ENCODE measurements at places on chromosomes 6 and 20.

DNA sequence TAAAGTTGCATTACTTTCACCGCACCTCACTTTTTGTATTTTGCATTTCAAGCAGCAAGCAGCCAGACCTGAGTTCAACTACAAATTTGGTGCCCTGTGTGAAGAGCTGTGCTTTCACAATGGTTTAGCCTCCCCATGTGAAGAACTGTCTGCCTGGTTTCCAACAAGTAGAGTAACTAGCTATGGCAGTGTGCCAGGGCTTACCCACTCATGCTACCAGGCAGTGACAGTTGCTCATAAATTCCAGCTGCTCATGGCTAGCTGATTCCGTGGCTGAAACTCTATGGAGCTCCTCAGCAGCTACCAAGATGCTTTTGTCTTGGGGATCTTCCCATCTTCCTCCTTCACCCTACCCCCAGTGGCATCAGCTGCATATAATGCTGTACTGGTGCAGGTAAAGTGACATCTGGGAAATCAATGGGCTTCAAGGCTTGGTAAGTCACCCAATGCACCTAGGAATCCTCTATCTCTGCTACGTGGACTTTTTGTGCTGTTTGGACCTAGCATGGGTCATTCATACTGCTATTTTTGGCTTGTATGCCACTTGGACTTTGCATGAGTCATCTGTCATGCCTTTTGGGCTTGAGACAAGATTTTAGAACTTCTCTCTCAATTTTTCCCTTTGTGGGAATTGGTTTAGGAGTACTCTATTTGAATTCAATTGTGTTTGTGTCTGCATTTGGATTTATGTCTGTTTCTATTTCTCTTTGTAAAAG, 176.5 kb upstream of the GJE1 start:
- no peak for DNase-seq

DNA sequence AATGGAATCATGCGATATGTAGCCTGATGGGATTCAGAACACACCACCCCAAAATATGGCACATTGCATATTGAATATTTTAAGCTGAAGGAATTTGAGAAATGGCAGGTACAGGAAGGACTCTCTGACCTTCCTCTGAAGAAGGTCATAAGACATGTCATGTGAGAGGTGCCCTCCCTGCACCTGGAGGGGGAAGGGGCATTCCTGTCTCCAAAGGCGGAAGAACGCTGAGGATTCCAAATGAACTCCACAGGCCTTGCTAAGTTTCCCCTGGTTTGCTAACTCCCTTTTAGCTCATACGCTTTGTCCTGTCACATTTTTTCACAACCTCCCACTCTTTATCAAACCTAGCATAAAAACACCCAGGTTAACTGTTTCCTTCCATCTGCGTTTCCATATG, 347.8 kb downstream of the CDKAL1 start:
- no peak for DNase-seq

DNA sequence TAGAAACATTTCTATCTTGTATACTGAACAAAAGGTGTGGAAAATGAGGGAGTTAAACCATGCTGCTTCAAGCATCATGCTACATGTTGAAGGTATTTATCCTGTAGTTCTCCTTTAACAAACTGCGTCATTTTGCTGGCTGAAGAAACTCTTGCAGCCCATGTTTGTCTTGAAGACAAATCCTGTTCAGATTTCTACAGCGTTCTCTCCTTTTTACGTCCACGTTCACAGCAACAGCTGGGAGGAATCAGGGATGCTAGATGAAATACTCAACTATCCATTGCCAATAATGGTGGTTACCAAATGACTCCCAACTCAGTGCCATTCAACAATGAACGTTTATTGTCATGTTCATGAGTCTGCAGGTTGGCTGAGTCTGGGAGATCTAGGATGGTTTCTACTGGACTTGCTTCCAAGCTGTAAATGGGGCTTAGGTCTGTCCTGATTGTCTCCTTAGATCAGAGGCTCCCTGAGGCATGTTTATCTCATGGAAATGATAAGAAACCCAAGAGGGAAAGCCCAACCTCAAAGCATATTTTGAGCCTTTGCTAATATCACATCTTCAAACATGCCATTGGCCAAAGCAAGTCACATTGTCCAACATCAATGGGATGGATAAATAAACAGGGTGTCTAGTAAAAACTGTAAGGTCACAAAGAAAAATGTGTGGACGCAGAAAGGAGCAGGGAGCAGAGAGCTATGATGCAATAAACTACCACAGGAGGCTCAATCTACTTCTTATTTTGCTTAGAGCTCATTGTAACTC, 2.7 kb upstream of the PLCB1 start:
- DNase-seq: no peak

- DNase-seq: no peak
Observed at GRCh38 chr6:167711768-167712730, 114.7 kb upstream of the AFDN start.

- DNase-seq: no peak
Observed at GRCh38 chr6:152669895-152670294, 27.8 kb upstream of the MYCT1 start.

GRCh38 chr20:35054814-35055213, 37.8 kb downstream of the TRPC4AP start:
- DNase-seq: no peak

DNA sequence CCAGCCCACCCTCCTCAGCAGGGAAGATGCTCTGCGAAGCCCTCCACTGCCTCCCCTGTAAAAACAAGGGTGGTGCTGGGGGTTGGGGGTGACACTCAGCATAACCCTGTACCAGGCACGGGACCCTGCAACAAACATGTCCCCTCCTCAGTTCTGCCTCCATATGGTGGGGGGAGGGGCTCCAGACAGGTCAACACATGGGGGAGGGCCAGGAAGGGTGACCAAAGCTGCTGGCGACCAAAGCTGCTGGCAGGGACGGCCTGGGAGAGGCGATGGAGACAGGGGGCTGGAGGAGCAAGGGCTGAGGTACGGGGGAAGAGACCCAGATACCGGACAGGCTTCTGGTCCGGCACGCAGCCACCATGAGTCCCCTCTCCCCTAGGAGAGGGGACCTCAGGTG, 123.2 kb downstream of the TAF4 start:
- no peak for DNase-seq

DNA sequence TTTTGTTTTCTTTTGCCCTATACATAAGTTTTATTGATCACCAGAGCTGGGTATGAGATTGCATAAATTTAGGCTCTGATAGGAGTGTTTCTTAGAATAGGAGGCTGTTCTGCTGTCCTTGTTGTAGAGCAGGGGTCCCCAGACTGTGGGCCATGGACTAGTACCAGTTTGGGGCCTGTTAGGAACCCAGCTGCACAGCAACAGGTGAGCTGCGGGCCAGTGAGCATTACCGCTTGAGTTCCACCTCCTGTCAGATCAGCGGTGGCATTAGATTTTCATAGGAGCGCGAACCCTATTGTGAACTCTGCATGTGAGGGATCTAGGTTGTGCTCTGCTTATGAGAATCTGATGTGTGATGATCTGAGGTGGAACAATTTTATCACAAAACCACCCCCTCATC, 26.2 kb downstream of the PHF3 start:
- no peak for DNase-seq

DNA sequence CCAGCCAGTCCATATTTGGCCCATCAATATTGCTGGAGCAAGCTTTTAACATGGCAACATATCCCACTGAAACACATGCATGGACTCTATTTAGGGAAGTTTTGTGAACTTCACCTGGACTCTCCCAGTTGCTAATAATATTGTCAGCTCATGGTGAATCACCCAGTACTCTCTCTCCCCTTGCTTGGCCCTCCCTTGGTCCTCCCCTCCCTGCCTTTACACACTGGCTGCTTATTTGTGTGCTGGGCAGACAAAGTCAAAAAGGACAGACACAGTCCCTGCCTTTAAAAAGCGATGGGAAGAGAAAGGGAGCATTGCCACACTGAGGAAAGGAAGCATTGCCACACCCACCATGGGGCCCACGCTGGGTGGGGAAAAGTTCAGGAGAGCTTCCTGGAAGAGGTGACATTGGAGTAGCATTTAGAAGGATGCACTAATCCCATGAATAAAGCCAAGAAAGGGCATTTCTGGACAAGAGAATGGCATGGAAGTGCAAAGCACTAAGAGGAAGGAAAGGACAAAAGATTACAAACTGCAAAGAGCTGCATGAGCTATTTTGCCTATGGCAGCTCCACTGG, 143.4 kb upstream of the EXOC2 start:
- no peak for DNase-seq

- no peak for DNase-seq
Observed at GRCh38 chr20:3229798-3230197, 9.2 kb downstream of the SLC4A11 start.

DNA sequence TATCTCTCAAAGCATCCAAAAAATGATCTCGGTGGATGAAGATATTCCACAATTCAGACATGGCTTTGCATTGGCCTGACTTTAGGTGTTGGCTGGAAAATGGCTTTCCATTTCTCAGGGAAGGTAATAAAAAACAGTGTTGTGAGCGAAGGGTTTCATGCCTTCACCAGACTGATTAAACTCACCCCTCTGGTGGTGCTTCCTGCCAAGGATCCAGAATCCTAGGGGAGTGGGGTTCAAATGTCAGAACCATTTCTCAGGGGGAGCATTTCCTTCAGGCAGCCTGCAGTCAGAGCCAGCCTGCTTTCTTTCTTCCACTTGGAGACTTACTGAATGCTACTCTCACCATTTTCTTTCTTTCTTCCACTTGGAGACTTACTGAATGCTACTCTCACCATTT, 45.7 kb upstream of the SMIM28 start:
- DNase-seq: no peak

- DNase-seq: no peak
Observed at GRCh38 chr6:137953761-137954160, 86.7 kb downstream of the TNFAIP3 start.

DNA sequence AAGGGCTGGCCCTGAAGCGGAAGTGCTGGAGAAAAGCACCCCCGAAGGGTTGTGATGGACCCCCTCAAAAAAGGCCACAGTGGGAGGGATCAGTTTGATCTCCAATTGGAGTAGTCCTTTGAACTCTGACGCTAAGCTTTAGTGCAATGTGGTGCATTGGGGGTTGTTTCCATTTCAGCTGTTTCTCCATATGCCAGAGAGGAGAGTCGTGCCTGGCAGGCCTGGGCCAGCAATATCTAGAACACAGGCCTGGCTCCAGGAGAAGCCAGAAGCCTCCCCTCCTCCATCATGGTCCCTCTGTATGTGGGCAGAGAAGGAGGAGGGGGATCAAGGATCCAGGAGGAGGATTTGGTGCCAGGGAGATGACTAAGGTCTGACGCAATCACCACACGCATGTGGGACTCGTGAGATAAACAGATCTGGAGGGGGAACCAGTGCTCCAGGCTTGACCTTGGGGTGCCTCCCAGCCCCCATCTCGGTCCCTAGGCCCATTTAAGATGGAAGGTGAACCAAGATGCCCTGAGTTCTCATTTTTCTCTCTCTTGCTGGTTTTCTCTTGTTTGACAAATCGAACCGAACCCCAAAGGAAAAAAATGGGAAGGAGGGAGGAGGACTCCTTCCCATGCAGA, 517.4 kb upstream of the JARID2 start:
- no peak for DNase-seq

GRCh38 chr6:87436435-87436834, 28.7 kb downstream of the CFAP206 start:
- DNase-seq: peak; percentile 14

- peak; percentile 51 for DNase-seq
Observed at GRCh38 chr6:137903933-137904821, 37.1 kb downstream of the TNFAIP3 start.

GRCh38 chr6:30800871-30801270, 56.5 kb upstream of the IER3 start:
- no peak for DNase-seq

- no peak for DNase-seq
Observed at GRCh38 chr20:3378138-3378537, 29.3 kb downstream of the DNAAF9 start.

GRCh38 chr6:6926856-6927255, 180.9 kb upstream of the RREB1 start:
- DNase-seq: no peak

GRCh38 chr6:128397996-128398395, 122.4 kb downstream of the PTPRK start:
- no peak for DNase-seq

DNA sequence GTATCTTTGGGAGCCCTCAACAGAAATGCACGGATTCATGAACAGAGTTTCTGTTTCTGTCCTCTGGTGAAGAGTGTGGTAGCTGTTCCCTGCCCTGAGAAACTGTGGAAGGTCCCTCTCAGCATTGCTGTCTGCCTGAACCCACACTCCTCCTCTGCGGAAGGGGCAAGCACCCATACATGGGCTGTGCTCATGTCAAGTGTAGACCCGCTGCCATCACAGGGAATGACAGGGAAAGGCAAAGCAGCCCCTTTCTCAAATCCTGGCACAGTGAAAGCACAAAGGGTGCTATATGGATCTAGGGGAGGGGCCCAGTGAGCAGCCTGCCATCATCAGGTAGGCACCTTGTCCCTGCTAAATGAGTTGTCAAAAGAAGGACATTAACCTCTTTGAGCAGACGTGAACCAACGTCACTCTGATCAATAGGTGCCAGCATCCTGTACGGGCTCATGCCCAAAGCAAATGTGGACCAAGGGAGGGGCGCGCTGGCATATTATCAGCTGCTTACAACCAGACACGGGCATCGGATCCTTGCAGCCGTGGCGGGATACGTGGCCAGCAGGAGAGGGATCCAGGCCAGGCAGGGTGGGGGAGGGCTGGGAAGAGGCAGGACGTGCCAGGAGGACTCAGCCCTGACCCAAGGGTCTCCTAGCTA, 231.2 kb upstream of the PMEPA1 start:
- no peak for DNase-seq

DNA sequence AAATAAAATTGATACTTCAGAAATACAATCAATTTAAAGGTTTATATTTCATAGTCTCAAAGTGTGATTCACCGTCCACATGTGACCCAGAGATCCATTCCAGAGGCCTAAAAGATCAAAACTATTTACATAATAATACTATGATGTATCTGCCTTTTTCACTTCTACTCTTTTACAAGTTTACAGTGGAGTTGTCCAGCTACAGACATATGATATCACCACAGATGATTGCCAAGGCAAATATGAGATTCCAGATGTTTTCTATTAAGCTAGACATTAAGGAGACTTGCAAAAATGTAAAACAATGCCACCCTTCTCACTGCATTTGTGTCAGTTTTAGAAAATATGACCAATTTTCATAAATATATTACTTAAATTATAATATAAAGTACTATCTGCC, 443.7 kb downstream of the GJA1 start:
- DNase-seq: no peak

DNA sequence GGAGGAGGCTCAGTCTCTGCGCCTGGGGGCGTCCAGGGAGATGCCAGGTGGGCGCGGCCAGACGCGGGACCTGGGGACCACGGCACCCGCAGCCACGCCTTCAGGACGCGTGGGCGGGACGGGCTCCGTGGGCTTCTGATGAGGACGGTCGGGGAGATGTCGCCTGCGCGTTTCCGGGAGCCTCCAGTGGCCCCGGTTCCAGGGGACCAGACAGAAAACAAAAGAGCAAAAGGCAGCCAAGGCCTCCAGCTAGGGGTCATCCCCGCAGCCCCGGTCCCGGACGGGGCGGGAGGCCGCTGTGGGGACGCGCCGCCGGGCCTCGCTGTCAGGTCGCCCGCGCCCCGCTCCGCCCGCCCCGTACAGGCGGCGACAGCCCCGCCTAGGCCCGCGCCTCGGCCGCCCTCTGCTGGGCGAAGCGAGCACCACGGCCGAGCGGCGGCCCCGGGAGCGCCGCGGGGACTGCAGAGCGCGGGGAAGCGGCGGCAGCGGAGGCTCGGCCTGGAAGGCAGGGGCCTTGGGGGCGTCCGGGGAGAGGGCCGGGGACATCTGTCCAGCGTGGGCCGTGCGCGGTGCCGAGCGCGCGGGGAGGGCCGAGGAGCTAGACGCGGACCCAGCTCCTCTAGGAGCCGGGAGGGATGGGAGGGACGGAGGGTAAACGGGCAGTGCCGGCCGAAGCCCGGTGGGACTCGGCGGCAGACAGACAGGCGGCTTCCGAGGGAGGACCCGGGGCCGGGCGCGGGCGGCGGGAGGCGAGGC, 48.7 kb downstream of the TMEM242 start:
- peak; percentile 65 for DNase-seq

GRCh38 chr6:132598473-132598872, 8.9 kb upstream of the TAAR5 start:
- DNase-seq: no peak
